ENCODE measurements at places on chromosomes 3 and 15.

- DNase-seq: no peak
These were observed 160.8 kb downstream of the ALCAM start for GRCh38 chr3:105527535-105527934.

DNA sequence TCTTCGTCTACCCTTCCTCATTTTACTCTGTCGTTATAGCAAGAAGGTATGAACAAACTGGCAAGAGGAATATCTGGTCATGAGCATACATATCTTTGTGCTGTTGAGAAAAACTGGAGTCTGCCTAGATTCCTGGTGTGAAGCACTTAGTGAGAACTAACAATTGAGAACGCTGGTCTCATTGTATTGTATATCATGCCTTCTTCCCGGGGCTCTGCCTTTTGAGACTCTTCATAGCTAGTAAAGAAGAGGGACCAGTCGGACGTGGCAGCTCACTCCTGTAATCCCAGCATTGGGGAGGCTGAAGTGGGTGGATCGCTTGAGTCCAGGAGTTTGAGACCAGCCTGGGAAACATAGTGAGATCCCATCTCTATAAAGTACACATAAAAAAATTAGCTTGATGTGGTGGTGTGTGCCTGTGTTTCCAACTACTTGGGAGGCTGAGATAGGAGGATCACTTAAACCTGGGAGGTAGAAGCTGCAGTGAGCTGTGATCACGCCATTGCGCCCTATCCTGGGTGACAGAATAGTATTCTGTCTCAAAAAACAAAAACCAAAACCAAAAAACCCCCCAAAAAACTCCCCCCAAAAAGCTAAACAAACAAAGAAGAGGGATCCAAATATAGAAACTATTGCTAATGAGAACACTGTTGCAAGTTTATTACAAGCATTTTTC lies 11.8 kb downstream of the CMC1 start:
- no peak for DNase-seq

DNA sequence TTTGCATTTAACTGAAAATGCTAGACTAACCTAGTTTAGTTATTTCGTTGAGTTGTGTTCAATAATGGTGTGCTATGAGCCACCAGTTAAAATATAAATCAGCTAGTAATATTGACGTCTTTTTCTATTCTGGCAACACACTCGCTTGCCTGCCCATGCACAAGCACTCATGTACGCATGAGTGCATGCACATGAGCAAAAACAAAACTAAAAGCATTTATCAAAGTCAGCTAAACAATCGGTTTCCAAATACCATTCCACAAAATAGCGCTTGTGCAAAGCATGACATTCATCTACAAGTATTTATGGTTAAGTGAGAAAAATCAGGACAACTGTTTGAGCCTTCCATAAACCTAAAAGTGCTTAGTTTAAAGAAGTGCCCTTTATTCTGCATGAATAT lies 13.1 kb upstream of the SAMMSON start:
- no peak for DNase-seq

DNA sequence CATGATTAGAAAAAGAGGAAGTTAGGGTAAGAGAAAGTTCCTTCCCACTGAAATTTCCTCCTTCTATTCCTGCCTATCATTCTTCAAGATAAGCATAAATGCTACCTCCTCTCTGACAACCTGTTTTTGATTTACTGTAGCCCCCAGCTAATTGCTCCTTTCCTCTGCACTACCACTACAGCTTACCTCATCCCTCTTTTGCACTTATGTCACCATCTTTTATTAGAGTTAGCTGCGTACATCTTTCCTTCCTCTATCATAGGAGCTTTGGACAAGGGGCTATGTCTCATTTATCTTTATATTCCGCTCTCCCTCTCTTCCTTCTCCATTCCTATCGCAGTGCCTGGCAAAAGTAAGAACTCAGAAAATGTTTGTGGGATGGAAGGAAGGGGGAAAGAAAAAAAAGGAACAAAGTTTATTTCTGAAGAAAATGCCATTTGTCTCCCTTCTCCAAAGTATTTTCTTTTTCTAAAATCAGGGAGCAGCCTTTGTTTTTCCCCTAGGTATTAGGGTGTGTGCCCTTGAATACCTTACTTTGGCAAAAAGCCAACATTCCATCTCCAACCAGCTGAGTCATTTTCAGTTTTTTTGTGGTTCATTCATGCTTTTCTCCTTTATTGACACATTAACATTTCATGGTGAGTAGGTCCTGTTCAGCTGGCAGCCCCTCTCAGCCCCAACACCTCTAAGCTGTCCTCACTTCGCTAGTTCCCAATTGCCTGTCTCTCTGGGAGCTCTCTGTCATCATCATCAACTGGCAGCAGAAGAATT lies 87.6 kb upstream of the SOX2 start:
- DNase-seq: no peak

GRCh38 chr15:95604634-95605036 lies 725.9 kb upstream of the NR2F2 start:
- DNase-seq: no peak

GRCh38 chr15:72011302-72011942 lies 106.5 kb downstream of the MYO9A start:
- no peak for DNase-seq

GRCh38 chr3:10273702-10274305 lies 18.9 kb downstream of the GHRL start:
- DNase-seq: no peak

DNA sequence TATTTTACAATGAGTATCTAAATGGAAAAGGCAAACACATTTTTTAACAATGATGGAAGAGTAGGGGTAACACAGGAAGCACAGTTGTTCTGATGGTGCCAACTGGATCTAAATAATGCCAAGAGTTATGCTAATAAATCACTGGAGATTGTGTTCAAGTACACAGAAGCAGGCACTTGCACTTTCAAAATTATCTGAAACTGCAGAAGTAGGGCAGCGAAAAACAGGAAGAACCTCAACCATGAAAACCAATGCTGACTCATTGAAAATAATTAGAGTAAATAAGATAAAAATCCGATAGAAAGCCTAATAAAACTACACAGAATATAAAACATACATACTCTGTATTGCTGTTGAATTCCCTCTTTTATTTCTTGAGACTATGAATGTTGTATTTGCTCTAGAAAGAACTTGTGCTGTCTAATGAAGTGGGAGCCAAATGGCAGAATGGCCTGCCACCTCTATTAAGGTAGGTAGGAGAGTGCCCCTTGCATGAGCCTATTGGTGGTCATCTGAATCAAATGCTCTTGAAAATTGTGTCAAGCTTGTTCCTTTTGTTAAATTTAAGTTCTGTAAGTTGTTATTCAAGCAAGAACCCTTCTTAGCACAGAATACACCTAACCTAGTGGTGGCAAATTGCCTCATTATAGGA lies 93.7 kb downstream of the ABI3BP start:
- DNase-seq: no peak

DNA sequence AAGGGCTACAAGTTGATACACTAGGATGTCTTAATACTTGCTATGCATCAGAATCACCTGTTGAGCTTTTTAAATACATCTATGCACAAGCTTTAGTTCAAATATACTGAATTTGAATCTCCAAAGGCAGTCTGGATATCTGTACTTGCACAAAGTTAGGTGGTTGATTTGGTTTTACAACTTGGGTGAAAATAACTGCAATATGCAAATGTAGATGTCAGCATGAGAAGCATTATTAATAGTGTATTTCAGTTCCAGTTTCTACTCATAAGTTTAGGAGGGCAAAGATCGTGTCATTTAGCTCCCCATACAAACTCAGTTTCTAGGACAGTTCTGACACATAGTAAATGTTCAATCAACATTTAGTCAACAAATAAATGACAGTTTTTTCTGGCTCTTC lies 25.6 kb downstream of the IQCB1 start:
- no peak for DNase-seq

GRCh38 chr3:44981220-44981619 lies 5.2 kb downstream of the EXOSC7 start:
- DNase-seq: no peak

- no peak for DNase-seq
These were observed 539 bp upstream of the TLNRD1 start for GRCh38 chr15:81000144-81000623.

DNA sequence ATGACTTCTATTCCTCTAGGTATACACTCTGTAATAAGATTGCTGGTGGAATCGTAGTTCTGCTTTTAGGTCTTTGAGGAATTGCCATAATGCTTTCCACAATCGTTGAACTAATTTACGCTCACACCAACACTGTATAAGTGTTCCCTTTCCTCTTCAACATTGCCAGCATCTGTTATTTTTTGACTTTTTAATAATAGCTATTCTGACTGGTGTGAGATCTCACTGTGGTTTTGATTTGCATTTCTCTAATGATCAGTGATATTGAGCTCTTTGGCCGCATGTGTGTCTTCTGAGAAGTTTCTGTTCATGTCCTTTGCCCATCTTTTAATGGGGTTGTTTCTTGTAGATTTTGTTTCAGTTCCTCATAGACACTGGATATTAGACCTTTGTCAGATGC lies 12.8 kb downstream of the NXPE3 start:
- no peak for DNase-seq

GRCh38 chr3:100150473-100150872 lies 36.2 kb upstream of the FILIP1L start:
- no peak for DNase-seq

DNA sequence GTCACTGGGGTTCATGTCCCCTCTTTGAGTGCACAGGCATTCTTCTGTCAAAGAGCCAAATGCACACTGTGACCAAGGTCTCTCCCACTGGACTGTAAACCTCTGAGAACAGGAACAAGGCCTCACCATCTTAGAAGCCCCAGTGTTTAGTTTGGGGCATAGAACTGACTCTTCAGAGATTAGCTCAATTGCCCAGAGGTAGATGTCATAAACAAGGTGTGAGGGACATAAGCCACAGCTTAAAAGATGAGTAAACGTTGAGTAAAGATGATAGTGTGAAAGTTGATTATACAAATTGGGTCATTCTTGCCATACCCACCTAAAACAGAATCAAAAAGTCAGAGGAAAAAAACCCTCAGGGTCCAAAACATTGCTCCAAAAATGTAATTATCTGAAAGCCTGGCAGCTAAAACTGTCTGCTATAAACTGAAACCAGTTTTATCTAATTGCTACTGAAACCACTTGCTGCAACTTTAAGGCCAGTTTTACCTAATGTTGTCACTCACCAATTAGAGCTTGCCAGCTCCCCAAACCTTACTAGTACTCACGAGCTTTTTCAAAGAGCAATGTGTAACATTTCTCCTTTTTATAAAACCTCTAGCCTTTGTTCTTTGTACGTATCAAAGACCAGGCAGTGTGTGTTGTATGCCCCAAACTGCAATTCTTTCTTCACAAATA lies 415.2 kb downstream of the RAP2B start:
- DNase-seq: no peak

GRCh38 chr15:49169880-49170597 lies at the start of gene GALK2:
Gene GALK2 (plus strand): TSS chr15:49170247. CDS start chr15:49170323, 76 bp downstream.
- peak; percentile 88 for DNase-seq

DNA sequence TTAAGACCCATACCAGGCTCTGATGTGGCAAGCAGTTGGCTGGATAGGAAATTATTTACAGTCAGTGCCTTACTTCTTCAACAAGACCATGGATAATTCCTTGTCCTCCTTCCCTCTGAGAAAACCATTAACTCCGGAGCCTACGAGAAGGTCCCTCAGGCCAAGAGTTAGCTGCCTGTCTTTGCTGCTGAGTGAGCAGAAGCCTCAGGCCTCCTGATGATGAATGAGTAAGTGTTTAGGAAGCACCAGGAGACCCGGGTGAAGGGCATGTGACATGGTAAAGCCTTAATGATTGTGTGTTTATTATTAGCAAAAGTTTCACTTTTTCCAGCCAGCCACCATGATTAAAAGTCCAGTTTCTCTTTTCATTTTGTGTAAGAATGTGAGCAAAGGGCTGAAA lies 174.9 kb upstream of the TOPAZ1 start:
- DNase-seq: no peak

GRCh38 chr3:110815008-110815583 lies 256.5 kb upstream of the NECTIN3 start:
- no peak for DNase-seq

DNA sequence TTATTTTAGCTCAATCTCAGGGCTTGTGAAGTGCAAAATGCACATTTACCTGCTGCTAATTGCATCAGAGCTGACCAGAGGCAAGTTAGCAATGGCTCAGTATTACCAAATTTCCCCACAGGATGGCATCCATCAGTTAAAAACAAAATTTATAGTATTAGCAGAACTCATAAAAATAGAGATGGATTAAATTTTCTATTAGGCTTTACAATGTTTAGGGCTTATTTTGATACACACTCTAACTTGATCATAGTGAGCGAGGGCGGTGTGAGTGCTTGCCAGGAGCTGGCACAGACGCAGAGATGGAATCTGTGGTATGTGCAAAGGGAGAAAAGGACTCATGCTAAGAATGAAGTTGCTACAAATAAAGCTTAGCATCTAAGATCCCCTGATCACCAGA lies 241.0 kb downstream of the NSUN3 start:
- no peak for DNase-seq

- DNase-seq: no peak
These were observed 37.6 kb downstream of the RAB8B start for GRCh38 chr15:63226966-63227401.

DNA sequence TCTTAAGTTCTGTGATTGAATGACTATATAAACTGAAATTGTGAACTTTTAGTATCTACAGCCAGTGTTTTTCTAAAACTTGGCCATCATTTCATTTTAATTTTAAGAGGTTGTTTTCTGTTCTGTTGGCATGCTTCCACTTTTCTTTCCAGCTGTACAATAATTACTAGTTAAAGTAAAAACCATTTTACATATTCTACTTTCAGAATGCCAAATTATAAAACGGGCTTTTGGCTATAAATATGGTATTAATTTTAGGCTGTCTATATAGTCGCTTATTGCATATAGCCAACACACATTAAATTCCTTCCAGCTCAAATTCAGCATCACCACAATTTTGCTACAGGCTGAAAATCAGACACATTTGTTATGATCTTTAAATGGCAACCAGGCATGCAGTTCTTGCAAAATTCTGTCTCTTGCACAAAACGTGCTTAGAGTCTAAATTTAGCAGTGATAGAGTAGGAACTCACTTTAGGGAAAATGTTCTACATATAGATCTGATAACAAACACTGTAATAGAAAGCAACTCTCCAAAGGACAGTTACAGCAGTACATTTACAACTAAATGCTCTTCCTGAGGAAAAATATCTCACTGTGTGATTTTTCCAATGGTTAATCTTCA lies 81.1 kb downstream of the BTD start:
- DNase-seq: no peak

DNA sequence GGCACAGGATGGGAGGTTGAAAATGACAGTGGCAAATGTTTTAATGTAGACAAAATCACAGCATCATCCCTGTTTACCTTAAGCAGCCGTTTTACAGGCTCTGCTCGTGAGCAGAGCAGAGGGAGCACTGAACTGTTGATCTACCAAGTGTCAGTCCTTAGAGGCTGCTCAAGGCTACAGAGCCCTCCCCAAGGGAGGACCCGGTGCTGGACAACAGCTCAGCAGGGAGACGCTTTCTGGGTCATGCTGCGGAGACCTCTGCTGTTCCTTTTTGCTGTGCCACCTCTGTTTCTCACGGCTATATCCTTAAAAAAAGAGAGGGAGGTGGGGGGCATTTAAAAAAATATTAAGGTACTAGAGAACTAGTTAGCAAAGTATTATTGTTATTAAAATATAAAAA lies 400.2 kb downstream of the GABRB3 start:
- no peak for DNase-seq

- no peak for DNase-seq
These were observed 449.2 kb upstream of the CFAP20DC start for GRCh38 chr3:59499000-59499399.

- DNase-seq: no peak
These were observed 10.6 kb upstream of the SOX2 start for GRCh38 chr3:181701096-181701495.
